ENCODE measurements at places on chromosomes 7 and 10.

DNA sequence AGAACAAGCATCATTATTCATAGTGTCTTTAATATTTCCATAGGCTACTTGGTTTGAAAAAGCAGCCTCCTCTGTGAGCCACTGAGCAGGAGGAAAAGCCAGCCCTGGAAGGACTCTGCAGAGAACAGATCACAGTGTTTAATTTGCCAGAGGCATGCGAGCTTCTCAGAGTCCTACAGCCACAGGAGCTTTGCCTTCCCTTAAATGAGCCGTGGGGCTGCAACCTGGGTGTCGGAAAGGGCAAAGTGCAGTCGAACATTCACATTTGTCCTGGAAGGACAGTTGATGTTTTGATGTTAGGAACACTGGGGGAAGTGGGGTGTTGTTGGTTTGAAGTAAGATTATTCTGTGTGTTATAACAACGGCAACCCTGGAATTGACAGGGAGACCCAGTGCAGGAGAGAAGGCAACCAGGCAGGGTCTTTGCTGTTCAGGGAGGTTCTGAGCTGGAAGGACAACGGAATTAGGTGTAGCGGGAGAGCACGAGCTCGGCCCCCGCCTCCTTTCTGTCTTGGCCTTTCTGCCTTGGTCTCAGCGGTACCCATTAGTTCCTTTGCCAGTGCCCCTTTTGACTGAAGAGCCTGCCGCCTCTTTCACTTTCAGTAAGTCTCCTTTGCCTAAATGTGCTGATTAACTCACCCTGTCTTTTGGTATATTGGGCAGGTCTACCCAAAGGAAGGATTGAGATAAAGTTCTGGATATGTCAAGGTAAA lies 192.3 kb upstream of the PITRM1 start:
- no peak for DNase-seq

DNA sequence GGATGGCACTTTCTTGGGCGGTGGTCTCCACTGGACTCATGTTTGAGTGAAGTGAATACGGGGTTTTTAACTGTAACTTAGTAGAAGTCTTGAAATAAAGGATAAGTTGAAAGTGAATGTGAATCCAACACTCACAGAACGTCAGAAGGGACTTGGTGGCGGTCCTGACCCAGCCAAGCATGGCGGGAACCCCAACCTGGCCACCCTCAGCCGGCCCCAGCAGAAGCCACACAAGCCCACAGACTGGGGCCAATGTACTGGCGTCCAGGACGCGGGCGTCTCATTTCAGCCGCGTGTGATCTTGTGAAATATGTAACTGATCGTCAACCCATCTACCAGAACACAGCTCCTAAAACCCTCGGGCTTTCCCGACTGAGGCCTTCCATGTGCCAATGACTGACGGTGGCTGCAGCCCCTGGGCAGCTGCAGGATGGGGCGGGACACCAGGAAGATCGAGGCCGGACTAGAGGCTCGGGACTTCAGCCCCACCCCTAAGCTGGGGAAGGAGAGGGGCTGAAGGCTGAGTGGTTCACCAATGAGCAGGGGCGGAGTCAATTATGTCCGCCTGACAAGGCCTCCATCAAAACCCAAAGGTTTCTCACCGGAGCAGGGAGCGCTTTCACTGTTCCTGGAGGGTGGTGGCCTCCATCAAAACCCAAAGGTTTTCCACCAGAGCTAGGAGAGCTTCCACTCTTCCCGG lies 161.5 kb downstream of the MAD1L1 start:
- DNase-seq = no peak

- no peak for DNase-seq
These were observed 377.4 kb downstream of the HTR7 start for GRCh38 chr10:90480466-90480865.

DNA sequence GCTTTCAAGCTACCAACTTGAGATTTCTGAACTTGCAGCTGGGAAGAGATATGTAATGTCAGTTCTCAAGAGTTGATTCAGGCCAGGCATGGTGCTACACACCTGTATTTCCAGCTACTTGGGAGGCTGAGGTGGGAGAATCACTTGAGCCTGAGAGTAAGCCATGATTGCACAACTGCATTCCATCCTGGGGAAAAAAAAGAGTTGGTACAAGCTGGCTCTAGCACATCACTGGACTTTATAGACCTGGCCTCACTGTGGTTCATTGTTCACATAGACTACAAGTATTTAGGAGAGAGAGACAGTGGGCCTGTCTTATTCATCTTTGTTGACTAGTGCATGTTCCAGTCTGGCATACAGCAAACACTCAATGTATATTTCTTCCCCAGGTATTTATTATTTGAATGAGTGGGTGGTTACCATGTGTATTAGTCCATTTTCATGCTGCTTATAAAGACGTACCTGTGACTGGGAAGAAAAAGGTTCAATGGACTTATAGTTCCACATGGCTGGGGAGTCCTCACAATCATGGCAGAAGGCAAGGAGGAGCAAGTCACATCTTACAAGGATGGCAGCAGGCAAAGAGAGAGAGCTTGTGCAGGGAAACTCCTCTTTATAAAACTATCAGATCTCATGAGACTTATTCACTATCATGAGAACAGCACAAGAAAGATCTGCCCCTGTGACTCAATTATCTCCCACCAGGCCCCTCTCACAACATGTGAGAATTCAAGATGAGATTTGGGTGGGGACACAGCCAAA lies 176.5 kb downstream of the PFKFB3 start:
- DNase-seq = no peak

DNA sequence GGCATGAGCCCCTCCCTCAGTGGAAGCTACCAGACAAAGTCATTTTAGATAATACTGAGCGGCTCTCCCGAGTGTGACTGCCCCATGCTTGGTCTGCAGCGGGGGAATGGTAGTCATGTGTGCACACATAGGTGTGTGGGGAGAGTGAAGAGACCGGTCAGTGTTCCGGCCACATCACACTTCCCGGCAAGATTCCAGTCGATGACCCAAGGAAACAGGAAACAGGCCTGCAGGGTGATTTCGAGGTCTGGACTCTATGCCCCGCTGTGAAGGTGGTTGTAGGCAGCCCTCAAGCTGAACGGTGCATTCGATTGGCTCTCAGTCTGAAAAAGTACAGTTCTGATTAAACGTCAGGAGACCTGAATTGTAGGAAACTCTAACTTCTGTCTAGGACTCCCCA lies 73.2 kb downstream of the SYPL1 start:
- DNase-seq = no peak

DNA sequence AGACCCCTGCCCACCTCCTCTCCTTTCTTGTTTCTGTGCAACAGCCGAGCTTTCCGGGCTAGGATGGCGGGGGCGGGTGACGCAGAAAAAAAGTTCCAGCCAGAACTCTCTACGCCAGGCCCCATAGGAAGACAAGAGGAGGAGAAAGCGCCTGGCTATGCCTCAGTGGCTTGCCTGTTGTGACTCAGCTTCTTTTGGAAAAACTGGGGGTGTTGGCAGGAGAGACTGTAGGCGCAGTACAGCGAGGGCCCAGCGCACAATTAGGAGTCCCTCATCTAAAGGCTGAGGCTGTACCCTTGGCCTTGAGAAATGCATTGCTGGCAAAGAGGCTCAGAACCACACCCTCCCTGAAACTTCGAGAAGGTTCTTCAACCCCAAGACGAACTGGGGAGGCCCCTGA lies 28.0 kb upstream of the KPNA7 start:
- DNase-seq = no peak

- DNase-seq = no peak
These were observed 247.7 kb downstream of the IPMK start for GRCh38 chr10:58019863-58020537.

DNA sequence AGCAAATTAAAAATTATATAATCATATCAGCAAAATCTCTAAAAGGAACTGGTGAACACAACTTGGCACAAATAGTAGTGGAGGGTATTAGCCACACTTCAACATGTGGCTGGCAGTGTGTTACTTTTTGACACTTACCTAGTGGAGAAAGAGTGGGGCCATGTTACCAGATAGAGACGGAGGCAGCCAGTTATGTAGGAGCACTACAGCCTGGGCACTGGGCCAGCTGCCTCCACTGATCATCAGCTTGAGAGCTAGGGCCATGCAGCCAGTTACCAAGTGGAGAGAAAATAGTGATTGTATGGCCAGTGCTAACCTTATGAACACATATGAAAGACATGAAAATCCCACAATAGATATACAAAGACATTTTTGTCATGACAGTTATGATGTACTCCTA lies 243.1 kb downstream of the CTNNA3 start:
- DNase-seq = no peak

DNA sequence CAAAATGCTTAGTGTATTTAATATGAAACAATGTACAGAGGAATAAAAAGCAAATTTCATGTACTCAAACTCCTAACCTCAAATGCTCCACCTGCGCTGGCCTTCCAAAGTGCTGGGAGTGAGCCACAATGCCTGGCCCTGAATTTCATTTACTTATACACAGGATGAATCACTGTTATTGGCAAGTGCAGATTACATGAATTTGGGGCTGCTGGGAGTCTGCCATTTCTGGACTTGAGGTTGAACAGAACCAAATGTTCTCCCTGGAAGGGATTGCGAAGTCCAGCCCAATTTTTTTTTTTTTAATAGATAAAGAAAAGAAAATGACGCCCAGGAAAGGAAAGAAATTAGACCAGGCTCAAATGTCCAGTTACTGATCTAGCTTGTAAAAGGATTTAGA lies 6.8 kb upstream of the CSTF2T start:
- DNase-seq = peak; percentile 92

GRCh38 chr10:27680006-27680557 lies 65.5 kb downstream of the MKX start:
- DNase-seq = no peak

GRCh38 chr10:14397066-14397465 lies 66.3 kb upstream of the FRMD4A start:
- peak; percentile 98 for DNase-seq

- DNase-seq = no peak
These were observed 12.3 kb downstream of the OGDH start for GRCh38 chr7:44618753-44619152.

DNA sequence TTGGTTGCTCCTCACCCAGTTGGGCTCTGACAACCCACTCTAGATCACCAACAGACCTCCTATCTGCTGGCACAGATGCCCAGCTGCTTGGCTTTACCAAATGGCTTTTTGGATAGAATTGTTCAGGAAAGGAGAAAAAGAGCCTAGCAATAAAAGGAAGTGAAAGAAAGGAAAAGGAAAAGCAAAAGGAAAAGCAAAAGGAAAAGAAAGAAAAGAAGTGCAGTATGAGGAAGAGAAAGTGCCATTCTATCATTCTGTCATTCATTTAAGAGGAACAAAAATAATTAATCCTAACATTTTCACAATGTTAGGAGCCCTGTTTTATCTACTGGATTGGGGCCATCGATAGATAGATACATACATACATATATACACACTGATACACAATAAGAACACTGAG lies 353.6 kb downstream of the THSD7A start:
- DNase-seq = no peak

- DNase-seq = no peak
These were observed 215.7 kb upstream of the HABP2 start for GRCh38 chr10:113337142-113337541.

- no peak for DNase-seq
These were observed 106.6 kb upstream of the KCNMA1 start for GRCh38 chr10:77744245-77744644.

DNA sequence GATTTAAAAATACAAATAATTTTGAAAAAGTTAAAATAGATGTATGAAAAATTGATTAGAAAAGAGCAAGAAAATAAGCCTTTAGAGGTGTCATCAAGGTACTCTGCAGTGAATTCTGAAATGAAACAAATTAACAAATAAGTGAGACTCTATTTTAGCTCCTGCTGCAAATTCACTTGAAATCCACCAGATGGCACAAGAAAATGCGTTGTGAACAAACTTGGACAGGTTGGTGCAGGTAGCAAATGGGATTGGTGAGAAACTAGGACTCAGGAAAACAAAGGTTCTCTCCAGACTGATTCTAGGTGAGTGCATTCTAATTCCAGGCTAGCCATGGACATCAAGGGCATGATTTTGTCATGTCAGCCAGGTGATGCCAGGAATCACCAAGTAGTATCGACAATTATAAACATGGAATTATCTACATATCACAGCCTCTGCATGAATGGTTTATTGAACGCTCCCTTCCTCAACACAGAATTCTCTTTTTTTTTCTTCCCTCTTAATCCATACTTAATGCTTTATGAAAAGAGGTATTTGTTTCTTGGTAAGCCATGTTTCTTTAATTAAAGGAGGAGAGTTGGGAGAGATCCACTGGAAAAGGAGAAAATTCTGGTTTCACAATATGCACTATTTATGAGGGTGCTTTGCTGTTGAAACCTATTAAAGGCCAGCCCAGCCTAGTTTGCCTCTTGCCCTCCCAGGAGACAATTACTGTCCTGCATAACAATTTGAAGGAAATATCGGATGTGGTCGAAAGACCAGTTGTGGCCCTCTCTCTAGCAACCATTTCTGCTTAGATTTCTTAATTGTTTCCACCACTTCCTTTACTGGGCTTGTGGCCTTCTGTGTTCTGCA lies 118.1 kb downstream of the ZNF365 start:
- DNase-seq = peak; percentile 4

GRCh38 chr7:99733448-99733847 lies 1.5 kb downstream of the CYP3A7 start:
- no peak for DNase-seq

GRCh38 chr10:24894309-24894708 lies 58.1 kb downstream of the PRTFDC1 start:
- no peak for DNase-seq

DNA sequence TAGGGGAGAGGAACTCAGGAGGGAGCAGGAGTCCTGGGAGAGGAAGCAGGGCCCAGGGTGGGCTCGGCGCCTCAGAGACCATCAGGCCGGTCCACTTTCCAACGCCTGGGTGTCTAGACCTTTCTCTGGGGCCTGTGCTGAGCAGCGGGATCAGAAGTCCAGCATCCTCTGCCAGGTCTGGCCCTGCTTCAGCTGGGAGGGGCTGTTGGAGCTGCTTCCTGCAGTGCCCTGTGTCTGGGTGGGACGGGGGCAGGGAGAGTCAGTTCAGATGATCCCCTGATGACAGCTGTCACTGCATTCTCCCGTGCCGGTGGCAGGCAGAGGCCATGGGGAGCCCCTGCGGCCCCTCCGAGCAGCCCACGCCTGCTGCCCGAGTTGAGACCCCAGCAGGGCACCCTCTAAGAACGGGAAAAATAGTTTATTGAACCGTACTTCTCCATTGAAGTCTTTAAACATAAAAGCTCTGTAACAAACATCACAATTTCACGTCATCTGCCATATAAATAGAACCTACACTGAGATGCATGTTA lies 23.3 kb downstream of the AP5Z1 start:
- no peak for DNase-seq

GRCh38 chr10:10271639-10272192 lies 746.0 kb upstream of the CELF2 start:
- no peak for DNase-seq

DNA sequence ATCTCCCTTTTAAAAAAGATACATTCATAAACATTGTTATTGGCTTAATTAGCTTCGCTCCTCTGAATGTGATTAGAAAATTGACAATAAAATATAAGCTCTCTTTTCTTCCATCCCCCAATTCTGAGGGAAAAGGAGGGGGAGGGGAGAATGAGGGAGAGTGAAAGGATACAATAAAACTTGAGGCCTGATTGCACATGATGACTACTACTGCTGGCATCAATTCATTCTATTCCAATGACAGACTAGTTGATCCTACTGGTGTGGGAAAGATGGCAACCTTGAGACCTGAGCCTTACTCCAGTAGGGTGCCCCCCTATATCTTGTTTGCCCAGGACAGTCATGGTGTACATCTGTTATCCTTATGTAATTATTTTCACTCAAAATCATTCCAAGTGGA lies 4.5 kb upstream of the IQUB start:
- DNase-seq = no peak
